ENCODE measurements at places on chromosomes 2 and 18. TPM values are rescaled to one million over a fixed set of nuclear protein-coding genes. Genes with fewer than 3 reads are reported as not detected.
A peak's percentile ranks its signal among the peaks of the same experiment; 100 is the strongest.

DNA sequence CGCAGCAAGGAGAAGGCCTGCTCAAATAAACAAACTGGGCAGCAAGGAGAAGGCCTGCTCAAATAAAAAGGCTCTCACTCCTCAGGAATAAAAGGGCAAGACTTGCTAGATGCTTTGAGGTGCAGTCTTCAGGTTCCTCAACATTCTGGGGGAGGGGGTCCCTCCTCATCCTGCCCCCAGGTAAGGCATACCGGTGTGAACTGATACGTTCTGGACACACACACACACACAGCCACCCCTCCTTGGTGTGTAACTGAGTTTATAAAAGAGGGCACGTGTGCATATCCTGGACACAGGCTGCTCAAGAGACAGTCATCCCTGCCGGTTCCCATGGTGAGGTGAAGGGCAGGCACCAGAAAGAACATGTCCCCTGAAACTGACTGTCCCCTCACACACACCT lies 4.5 kb downstream of the TEX261 start:
- H3K4me1 ChIP-seq = peaks cover 34% of the 10 kb centered on the region
- H3K36me3 ChIP-seq = peaks cover 13% of the 10 kb centered on the region
- H3K27me3 ChIP-seq = no peaks in the 10 kb centered on the region
- H3K27ac ChIP-seq = no peak overlapping the region
- DNase-seq = no peak

GRCh38 chr2:44237221-44237620 lies 38.1 kb upstream of the SLC3A1 start:
- no peak for DNase-seq
- H3K4me1 ChIP-seq = peaks cover 20% of the 10 kb centered on the region
- peak overlapping the region; percentile 26 for H3K4me3 ChIP-seq
- no peaks in the 10 kb centered on the region for H3K27me3 ChIP-seq
- H3K27ac ChIP-seq = peak overlapping the region; percentile 7
- H3K36me3 ChIP-seq = no peaks in the 10 kb centered on the region

- H3K4me3 ChIP-seq = no peak overlapping the region
- no peaks in the 10 kb centered on the region for H3K36me3 ChIP-seq
- peaks cover 34% of the 10 kb centered on the region for H3K27me3 ChIP-seq
- no peak overlapping the region for H3K27ac ChIP-seq
- DNase-seq = no peak
These were observed 64.7 kb upstream of the COX7A2L start for GRCh38 chr2:42425697-42426096.

GRCh38 chr2:220930271-220931076 lies 641.6 kb downstream of the EPHA4 start:
- no peak overlapping the region for H3K4me3 ChIP-seq
- no peaks in the 10 kb centered on the region for H3K4me1 ChIP-seq
- no peak for DNase-seq

DNA sequence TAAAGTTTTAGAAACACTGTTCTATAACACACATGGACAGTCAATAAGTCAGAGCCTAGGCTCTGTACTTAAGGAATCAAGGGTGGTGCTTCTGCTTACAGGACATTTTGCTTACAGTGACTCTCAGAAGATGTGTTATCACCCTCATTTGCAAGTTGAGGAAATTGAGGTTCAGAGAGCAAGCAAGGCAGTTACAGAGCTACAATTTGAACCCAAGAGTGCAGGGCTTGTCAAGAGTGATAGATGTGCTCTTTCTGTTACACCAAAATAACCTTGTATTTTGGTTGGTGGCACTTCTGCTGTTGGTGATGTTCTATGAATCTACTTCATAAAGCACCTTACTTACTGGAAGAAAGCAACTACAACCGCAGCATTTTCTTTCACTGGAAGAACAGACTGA lies 170.2 kb downstream of the THADA start:
- H3K4me3 ChIP-seq = peak overlapping the region; percentile 21
- no peak for DNase-seq
- H3K27me3 ChIP-seq = no peaks in the 10 kb centered on the region
- peaks cover 4% of the 10 kb centered on the region for H3K36me3 ChIP-seq

DNA sequence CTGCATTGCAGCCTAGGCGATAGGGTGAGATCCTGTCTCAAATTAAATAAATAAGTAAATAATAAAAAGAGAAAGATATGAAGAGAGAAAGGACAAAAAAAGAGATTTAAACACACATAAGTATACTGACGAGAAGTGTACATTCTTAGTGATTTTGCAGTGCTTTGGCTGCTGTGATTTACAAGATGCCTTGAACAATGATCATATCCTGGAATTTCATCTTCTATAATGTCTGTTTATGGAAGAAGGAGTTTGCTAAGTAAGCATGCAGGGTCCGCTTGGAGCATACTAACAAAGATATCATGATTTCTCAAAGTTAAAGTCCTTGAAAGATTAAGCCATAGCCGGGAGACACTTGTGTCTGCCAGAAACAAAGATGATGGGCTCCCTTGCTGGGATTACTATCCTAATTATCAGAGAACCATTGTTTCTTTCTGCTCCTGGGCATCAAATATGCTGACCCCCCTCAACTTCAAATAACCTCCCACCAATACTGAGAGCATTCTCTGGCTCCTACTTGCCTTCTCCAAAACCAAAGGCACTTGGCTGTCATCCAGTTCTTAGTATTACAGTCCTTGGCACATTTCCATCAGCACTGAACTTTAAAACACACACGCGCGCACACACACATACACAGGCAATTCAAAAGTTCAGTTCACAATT lies 47.5 kb upstream of the STAM2 start:
- H3K27ac ChIP-seq = no peak overlapping the region
- peaks cover 33% of the 10 kb centered on the region for H3K27me3 ChIP-seq
- no peaks in the 10 kb centered on the region for H3K36me3 ChIP-seq
- DNase-seq = no peak

GRCh38 chr2:148813603-148814065 lies 61.4 kb upstream of the KIF5C start:
- peaks cover 27% of the 10 kb centered on the region for H3K27me3 ChIP-seq
- DNase-seq = no peak
- H3K36me3 ChIP-seq = no peaks in the 10 kb centered on the region

- H3K4me1 ChIP-seq = no peaks in the 10 kb centered on the region
- no peak overlapping the region for H3K27ac ChIP-seq
- H3K4me3 ChIP-seq = no peak overlapping the region
- DNase-seq = no peak
These were observed 436.6 kb upstream of the FANCL start for GRCh38 chr2:58677748-58678147.

The STEAP3 gene
- 1.3 TPM for total RNA-seq

The LRRC30 gene
- not detected for total RNA-seq

The LYPD6B gene
- not detected for total RNA-seq

The CAPN14 gene
- 1.2 TPM for total RNA-seq

The UGT1A6 gene
- not detected for total RNA-seq

The TRABD2A gene
- total RNA-seq = 6.6 TPM

The EIF2B4 gene
- 52.0 TPM for total RNA-seq

The SIX2 gene
- total RNA-seq = not detected

The ERMN gene
- 7.4 TPM for total RNA-seq

The SLC8A1 gene
- not detected for total RNA-seq
